ENCODE measurements at places on chromosomes 13 and 19.

GRCh38 chr13:111216166-111216960 lies 101.3 kb downstream of the ARHGEF7 start:
- DNase-seq, result peak; percentile 23

DNA sequence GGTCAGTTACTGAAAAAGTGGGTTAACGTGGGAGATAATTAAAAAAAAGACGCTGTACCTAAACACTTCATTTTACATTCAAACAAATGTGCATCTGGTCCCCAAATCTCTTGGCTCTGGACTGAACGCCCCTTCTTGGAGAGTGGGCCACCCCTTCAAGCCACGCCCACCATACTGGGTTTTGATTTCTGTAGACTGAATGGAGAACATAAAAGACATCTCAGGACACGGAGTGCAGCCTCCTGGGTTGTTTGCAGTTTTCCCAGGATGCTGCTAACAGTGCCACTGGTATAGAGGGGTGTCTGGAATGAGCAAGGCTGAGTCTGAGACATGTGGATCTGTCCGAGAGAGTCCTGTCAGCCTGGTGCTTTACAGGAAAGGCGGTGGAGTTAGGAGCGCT lies 10.6 kb downstream of the TFDP1 start:
- DNase-seq, result no peak

GRCh38 chr13:21694831-21695230 lies 24.0 kb downstream of the FGF9 start:
- no peak for DNase-seq

DNA sequence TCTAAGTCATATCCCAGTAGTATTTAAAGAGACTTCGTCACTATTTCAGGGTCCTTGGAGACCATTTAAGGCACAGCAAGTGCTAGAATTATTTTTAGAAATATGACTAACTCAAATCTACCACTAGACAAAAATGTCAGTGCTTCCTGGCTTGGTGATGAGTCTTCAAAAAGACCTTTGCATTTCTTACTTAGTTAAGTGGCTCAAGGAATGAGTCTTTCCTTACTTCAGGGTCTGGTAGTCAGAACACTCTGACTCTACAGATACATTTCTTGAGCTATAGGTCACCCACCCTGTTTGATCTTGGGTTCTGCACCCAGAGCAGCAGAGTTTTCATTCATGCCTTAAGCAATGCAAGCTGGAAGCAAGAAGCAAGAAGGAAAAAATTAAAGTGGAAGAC lies 191.0 kb upstream of the HTR2A start:
- DNase-seq, result peak; percentile 59

GRCh38 chr13:30240608-30241007 lies 66.7 kb downstream of the KATNAL1 start:
- no peak for DNase-seq

DNA sequence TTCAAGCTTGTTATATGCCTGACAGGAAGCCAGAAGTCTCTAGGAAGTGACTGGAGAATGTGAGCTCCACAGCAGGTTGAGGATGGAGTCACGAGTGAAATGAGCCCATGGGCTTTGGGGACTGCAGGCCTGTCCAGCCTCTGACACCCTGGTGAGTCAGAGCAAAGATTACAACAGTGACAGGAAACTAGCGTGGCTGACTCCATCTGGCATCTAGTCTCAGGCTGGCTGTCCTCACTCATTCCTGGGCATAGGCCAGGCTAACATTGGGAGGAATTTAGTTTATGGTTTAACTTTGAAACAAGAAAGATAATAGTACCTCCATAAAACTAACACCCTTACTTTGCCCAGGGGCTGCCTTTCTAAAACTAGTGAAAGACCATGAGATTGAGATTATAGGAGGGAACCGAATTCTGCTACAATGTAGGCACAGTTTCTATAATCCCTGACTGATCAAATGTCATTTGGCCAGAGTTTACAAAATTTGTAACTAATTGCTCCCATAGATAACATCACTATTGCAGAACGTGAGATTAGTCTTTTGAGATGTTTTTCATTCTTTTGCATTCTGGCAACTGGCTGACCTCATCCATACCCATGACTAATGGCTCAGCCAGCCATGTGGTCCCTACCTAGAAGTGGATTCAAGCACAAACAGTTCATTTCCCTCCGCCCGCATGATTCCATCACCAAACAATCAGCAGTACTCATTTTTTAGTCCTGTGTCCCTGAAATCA lies 28.4 kb downstream of the PSG1 start:
- DNase-seq, result peak; percentile 74

GRCh38 chr13:79258489-79258888 lies 147.6 kb downstream of the RBM26 start:
- no peak for DNase-seq

GRCh38 chr19:54339646-54340358 lies 840 bp upstream of the LILRA4 start:
- no peak for DNase-seq

DNA sequence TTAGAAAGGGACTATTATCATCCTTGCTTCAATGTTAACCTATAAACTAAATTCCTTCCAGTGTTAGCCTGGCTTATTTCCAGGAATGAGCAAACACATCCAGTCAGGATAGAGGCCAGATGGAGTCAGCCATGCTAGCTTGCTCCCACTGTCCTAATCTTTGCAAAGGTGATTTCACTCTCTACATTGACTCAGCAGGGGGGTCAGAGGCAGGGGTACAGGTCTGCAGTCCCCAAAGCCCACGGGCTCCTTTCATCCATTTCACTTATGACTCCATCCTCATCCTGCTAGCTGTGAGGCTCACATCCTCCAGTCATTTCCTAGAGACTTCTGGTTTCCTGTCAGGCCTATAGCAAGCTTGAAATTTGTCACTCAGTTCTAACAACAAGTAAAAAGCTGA lies 63.4 kb upstream of the CEACAM8 start:
- no peak for DNase-seq

DNA sequence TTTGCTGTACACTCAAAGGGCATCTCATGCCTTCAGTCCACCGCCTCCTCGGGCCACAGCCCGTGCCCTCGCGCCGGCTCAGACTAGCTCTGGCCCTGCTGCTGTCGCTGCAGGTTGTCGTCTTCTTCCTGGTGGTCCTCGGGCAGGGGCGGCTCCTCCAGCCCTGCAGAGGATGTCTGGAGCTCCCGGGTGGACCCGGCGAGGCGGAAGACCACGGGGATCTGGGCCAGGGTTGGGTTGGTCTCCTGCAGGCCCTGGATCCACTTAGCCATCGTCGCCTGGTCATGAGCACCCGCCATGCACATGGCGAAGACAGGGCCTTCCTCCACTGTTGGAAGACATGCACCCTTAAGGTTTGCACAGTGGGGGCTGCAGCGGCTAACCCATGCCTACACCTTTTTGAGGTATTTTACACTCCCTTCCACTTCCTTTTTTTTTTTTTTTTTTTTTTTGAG lies 489 bp upstream of the ZNF653 start:
- DNase-seq, result no peak

GRCh38 chr13:74136084-74136658 lies 2.0 kb upstream of the KLF12 start:
- DNase-seq, result peak; percentile 41

DNA sequence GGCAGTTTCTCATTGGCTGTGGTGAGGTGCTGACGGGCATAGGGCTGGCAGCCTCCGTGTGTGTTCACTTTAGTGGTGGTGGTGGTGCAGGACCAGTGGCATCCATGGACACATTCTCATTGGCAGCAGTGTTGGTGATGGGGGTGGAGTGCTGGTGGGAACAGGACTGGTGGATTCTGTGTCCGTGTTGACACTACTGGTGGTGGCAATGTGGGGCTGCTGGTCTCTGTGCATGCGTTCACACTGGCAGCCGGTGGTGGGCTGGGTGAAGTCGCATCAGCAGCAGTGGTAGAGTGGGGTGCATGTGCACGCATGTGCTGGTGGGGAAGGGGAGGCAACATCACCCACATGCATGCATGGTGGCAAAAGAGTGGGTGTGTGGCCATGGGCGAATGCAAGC lies 1471.4 kb upstream of the PCDH20 start:
- no peak for DNase-seq

GRCh38 chr19:33216198-33216830 lies 9.3 kb downstream of the SLC7A10 start:
- no peak for DNase-seq

DNA sequence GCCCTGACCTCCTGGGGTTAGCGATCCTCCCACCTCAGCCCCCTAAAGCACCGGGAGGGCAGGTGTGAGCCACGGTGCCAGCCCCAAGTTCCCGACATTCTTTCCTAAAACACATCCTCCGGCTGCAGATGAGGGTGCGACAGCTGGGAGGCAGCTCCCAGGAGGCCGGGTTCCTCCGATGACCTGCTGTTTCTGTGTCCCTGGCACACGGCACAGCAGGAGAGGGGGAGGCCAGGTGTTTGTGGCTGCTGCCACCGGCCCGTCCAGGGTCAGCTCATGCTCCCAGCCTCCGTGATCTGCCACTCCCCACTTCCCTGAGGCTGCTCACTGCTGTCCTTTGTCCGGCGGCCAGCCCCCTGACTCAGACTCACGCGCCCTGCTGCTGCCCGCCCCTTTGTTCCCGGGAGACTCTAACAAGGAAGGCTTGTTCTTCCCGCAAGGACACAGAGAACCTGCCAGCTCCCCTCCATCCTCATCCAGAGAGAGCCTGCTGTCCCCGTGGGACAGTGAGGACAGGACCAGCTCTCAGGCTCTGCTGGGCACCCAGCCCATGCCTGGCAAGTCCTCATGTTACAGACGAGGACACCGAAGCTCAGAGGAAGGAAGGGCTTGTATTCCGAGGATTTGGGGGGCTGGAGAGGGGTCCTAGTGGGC lies 10.6 kb upstream of the MADCAM1 start:
- no peak for DNase-seq

DNA sequence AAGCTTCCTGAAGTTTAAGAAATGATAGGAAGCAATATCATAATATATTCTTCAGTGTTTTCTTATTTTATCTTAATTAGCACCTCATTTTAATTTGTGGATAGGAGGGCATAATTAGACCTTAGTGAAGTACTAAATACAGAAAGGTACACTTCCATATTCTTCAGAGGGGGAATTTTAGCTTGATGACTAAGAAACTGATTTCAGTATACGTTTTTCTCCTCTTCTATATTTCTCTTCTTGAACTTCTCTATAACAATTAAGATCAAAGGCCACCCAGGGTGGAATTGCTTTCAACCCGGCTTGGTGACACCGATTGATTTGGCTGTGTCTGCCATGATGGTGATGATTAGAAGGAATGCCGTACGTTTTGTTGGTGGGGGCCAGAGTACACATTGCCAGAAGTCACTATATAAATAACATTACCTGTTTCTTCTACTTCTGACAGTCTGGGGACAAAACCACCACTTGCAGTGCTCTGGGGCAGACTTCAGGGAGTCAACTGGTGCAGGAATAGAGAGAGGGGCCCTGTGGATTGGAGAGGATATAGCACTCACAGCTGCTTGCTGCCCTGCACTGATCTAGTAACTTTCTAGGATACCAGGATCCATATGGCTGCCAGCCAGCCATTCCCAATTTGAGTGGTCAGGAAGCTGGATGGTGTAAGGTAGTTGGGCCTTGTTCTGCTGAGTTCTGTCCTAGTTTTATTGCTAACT lies 73.8 kb downstream of the SPATA13 start:
- DNase-seq, result no peak

- DNase-seq, result peak; percentile 69
Measured at GRCh38 chr19:19405971-19406877, 749 bp downstream of the GATAD2A start.

DNA sequence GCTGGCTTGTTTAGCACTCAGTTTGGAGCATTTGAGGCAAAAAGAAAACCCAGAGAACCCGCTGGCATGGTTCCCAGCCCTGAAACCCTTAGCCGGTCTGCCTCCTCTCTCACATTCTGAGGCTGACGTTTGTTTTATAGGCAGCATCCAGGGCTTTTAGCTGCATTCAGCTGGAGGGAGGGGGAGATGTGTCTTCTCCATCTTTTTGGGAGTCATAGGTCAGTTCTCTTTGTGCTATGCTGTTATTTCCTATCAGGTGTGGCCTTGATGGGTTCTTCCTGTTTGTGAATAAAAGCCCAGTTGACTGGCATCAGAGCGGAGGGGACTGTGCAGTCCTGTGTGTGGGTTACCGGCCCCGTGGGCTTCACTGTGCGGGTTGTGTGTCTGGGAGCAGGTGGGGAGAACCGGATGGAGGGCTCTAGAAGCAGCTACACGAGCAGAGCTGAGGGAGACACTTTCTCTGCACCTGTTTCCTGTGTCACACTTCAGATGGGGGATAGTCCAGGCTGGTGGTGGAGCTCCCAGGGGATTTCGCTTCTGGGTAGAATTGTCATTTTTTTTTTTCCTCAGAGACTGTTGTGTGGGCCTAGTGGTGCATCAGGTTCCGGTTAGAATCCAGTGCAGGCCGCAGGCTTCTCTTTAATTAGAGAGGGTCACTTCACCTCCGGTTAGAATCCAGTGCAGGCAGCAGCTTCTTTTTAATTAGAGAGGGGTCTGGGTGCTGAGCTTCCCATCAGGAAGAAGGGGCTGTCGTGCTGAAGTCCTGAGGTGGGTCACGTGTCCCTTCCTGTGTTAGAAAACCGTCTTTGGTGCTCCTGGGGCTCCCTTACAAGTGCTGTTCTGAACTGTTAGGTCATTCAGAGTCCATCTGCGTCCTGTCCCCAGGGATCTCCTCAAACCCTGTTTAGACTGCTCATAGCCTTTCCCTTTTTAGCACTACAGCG lies 69.6 kb downstream of the ARHGEF7 start:
- DNase-seq, result no peak

- DNase-seq, result peak; percentile 51
Measured at GRCh38 chr19:1361601-1362386, 21.9 kb upstream of the NDUFS7 start.

DNA sequence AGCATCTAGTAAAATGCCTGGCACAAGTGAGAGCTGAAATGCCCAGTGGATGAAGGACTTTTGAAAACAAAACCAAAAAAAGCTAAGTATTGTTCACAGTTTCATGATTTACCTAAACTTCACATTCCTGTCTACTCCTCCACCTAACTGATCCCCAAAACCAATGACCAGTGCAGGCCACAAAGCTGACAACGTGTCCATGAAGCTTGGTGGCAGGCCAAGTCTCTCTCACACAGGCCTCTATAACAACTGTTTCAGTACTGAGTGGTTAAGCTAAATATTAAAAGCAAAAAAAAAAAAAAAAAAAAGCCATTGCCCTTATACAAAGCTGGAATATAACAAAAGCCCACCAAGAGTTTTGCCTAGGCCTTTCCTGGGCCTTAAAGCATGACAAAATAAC lies 36.4 kb downstream of the STK24 start:
- DNase-seq, result no peak

DNA sequence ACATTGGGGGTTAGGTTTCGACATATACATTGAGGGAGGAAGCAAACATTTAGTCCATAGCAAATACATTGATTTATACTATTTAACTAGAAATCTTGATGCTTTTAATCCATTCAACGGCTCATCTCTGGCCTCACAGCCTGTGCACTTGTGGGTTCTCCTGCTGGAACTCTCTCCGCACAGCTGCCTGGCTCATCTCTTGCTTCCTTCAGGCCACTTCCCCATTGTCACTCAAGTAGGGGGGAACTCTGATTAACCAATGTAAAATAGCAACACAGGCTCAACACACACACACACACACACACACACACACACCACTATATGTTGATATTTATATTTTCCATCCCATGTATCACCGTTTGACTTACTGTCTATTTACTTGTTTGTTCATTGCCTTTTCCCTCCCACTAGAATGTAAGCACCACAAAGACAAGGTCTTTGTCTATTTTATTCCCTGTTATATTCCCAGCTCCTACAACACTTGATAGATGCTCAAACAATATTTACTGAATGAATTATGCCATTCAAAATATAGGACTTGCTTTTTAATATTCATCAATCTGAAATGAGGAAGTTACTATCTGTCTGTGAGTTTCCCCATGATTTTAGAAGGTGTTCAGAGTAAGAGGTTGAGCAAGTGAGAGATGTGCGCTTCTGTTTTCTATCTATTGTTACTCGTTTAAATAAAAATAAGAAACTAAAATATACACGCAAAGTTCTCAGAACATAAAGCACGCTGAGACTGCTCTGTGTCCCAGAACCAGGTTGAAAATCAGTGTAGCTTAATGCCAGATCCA lies 29.8 kb upstream of the PABPC3 start:
- no peak for DNase-seq

All from RKO (cell line).